ENCODE measurements at places on chromosomes 13 and 19.
A peak's percentile ranks its signal among the peaks of the same experiment; 100 is the strongest.

GRCh38 chr19:32296694-32297093 lies 48.7 kb upstream of the ZNF507 start:
- DNase-seq, result no peak

- no peak for DNase-seq
These were observed 14.1 kb downstream of the MIER2 start for GRCh38 chr19:330503-330902.

DNA sequence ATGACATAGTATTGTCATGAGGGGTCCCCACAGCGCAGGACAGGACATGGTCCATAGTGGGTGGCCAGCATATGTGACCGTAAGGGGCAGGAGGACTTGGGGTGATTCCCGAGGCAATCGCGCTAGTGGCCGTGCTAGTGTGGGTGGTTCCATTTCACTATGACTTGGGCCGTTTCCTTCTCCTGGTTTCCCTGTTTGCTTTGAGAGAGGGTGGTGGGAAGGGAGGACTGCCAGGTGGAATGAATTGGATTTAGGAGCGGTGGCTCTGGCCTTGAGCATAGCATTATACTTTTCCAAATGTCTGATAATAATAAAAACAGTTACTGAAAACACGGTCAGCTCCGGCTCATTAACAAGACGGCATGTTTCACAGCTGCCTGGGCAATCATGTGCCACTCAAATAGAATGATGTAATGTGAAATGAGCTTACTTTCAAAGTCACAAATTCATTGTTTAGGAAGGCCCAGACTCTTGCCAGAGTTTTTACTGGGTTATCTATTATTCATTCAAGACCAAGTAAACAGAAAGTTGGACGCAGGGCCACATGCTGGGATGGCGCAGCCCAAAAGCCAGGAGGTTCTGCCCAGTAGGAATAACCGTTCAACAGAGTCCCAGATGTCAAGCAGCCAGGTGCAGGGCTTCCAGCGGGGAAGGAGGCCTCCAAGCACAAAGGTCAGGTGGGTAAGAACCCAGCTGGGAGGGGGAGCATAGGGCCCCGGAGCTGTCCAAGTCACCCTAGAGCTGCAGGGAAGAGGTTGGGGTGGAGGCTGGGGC lies 19.6 kb upstream of the SLC15A1 start:
- DNase-seq, result no peak

DNA sequence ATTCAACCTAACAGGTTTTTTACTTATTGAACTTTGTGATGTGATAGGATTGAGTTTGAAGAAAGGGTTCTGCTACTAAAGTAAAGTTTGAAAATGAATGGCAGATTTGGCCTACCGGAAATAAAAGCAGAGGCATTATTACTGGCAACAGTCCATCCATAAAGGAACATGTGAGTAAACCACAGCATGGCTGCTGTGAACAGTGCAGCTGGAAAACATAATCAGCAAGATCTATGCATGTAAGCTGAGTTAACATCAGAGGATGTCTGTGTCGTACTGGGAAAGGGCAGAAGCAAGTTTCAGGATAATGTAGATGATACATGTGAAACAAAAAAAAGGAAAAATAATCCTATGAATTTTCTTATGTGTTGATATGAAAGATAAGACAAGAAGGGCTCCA lies 87.6 kb downstream of the CYSLTR2 start:
- peak; percentile 86 for DNase-seq

GRCh38 chr19:45202637-45203036 lies 24.1 kb downstream of the BLOC1S3 start:
- DNase-seq, result no peak

DNA sequence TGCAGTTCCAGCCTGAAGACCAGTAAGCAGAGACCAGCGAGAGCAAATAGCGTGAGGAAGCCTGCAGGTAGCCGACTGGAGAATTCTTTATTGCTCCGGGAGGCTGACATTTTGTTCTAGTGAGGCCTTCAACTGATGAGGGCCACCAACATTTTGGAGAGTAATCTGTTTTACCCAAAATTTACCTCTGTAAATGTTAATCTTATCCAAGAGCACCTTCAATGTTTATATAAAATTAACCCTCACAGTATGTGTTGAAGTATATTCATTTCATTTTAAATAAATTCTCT lies 546.4 kb upstream of the SLITRK5 start:
- no peak for DNase-seq

GRCh38 chr13:39959497-39960144 lies 304.2 kb downstream of the COG6 start:
- DNase-seq, result no peak

DNA sequence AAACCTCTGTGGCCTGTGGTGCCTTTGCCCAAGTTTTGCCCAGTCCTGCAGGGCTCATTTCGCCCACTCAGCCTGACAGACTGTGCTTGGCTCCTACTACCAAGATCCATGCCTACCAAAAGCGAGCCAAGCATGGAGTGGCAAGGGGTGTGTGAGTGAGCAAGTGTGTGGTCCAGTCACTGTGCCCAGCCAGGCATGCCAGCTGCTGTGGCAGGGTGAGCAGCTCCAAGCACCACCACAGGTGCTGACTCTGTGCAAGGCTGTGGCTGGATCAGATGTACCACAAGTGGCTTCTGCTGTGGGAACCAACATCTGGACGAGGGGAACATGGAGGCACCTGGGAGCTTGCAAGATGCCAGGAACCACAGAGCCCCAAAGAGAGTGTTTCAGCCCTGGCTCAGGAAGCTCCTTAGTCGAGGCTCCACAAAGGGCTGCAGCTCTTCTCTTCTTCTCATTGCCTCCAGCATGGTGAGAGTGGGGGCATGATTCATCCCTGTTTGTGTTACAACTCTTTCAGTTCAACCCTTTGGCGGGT lies 1564.2 kb upstream of the MIR17HG start:
- DNase-seq, result no peak

DNA sequence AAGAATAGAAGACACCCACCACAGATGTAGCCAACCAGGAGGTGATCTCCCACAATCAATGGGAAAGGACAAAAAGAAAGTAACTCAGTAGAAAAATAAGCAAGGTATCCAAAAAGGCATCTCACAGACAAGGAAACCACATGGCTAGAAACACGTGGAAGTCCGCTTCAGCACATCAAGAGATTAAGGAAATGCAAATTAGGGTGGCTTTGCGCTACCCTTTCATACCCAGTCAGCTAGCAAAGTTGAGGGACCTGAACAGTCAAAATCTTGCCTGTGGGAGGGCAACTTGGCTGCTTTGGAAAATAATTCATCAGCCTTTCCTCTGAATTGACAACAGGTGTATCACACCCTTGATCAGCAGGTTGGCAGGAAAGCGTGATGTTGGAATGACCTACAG lies 11.6 kb upstream of the UQCR11 start:
- no peak for DNase-seq

- DNase-seq, result no peak
These were observed 305.2 kb downstream of the MTUS2 start for GRCh38 chr13:29125191-29125933.

- peak; percentile 88 for DNase-seq
These were observed 776.9 kb downstream of the GPC5 start for GRCh38 chr13:92175330-92175729.

DNA sequence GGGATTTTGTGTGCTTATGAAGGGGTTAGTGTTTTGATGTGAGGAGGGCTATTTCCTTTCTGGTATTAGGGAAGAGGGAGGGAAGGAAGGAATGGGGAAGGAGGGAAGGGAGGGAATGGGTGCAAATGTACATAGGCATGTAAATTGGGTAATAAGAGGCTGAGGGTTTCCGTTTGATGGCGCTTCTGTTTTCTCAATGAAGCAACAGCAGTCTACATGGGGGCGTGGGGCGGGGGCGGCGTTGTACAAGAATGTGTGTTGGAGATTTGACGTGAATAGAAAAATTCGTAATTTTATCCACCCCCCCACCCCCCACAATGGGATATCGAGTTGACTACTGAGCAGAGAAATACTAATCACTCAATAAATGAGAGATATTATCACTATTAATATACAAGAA lies 52.5 kb downstream of the PDS5B start:
- DNase-seq, result no peak

- DNase-seq, result peak; percentile 68
These were observed 137.6 kb downstream of the GPC6 start for GRCh38 chr13:93364166-93364565.

- no peak for DNase-seq
These were observed 460.0 kb downstream of the COG6 start for GRCh38 chr13:40115426-40115825.

DNA sequence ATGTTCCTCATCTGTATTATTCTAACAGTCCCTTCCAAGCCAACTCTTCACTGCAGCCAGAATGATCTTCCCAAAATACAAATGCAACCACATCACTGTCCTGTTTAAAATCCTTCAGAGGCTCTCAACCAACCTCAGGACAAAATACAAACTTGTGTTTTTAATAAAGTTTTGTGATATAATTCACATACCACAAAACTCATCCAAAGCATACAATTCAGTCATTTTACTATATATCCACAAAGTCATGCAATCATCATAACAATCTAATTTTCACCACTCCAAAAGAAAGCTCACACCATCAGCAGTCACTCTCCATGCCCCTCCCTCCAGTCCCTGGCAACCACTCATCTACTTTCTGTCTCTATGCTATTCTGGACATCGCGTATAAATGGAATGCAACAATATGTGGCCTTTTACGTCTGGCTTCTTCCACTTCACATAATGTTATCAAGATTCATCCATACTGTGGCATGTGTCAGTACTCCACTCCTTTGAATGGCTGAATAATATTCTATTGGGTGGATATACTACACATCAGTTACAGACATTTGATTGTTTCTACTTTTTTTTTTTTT lies 81.7 kb upstream of the DOCK9 start:
- no peak for DNase-seq

GRCh38 chr19:17471410-17472125 lies 1.2 kb downstream of the SLC27A1 start:
- DNase-seq, result no peak

DNA sequence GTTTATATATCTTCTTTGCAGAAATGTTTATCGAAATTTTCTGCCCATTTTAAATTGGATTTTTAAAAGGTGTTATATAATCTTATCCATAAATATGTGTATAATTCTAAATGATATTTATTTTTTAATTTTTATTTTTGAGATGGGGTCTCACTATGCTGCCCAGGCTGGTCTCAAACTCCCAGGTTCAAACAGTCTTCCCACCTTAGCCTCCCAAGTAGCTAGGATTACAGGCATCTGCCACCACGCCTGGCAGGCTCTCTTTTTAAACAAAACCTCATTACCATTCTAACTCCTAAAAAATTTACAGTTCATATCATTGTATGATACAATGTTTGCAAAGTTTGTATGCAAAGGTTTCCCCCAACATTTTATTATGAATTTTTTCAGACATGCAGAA lies 7.2 kb downstream of the LGALS7B start:
- no peak for DNase-seq

GRCh38 chr13:61410266-61410665 lies 5.4 kb downstream of the PCDH20 start:
- DNase-seq, result no peak

- peak; percentile 10 for DNase-seq
These were observed 631 bp downstream of the LACC1 start for GRCh38 chr13:43880214-43880855.

GRCh38 chr13:88103824-88104223 lies 432.7 kb downstream of the SLITRK5 start:
- no peak for DNase-seq

GRCh38 chr19:2375353-2376121 lies 15.5 kb downstream of the TMPRSS9 start:
- DNase-seq, result no peak

- DNase-seq, result peak; percentile 68
These were observed 10.2 kb upstream of the JSRP1 start for GRCh38 chr19:2266183-2266993.

GRCh38 chr19:10074153-10074552 lies 12.0 kb upstream of the SHFL start:
- DNase-seq, result no peak

GRCh38 chr19:38515896-38516295 lies 82.4 kb downstream of the RYR1 start:
- DNase-seq, result no peak

- no peak for DNase-seq
These were observed 211.0 kb upstream of the ZNF536 start for GRCh38 chr19:30161021-30161655.

- DNase-seq, result peak; percentile 79
These were observed 102.3 kb downstream of the STOML3 start for GRCh38 chr13:38888309-38888708.

- DNase-seq, result no peak
These were observed 2.9 kb downstream of the FCER2 start for GRCh38 chr19:7699003-7699402.

DNA sequence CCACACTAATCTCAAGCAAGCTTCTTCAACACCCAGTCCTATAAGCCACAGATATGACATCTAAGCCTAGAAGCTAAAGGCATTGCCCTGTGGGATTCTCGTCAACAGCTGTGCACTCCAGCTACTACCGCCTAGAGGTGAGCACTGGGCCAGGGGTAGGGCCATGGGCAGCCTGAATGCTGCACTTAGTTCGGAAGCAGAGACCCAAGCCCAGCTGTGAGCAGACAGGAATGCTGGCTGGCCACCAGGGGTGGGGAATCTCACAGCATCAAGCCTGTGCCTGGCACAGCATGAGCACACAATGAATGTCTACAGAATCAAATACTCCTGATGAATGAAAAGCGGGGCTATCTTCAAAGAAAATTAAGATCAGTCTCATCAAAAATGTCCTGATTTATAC lies 167.5 kb upstream of the UBL3 start:
- DNase-seq, result no peak

DNA sequence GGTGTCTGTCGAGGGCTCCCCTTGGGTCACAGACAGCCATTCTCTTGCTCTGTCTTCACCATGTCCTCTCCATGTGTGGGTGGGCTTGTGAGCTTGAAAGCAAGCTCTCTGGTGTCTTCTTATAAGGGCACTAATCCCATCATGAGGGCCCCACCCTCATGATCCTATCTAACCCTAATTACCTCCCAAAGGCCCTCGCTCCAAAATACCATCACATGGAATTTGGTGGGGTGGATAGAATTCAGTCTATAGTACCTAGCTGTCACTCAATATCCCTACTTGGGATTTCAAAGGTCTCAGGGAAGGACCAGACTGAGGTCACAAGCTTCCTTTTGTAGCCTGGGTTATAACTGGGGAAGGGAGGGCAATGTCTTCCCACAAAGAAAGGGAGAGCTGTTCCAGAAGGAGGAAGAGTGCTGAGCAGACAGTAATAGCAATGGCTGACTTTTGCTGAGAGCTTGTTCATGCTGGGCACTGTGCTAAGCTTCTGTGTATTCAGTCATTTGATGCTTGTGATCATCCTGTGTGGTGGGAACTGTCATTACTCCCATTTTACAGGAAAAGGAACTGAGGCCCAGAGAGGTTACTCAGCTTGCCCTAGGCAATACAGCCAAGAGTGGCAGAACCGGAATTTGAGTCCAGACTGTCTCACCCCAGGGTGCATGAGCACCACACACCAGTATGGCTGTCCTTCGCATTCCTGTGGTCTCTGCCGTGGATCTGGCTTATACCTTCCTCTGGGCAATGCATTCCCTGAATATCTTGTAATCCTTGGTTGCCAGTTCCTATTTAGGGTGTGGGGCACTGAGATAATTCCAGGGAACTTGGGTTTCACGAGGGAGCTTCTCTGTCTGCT lies 8.2 kb downstream of the FXYD5 start:
- peak; percentile 64 for DNase-seq

Measured in fibroblast of lung (primary cell).